ENCODE measurements at places on chromosomes 6 and 20.
A peak's percentile ranks its signal among the peaks of the same experiment; 100 is the strongest.

GRCh38 chr20:18796282-18796833, 17.2 kb upstream of the SCP2D1 start:
- no peak for DNase-seq

- no peak for DNase-seq
Observed at GRCh38 chr6:122365775-122366403, 33.6 kb upstream of the HSF2 start.

DNA sequence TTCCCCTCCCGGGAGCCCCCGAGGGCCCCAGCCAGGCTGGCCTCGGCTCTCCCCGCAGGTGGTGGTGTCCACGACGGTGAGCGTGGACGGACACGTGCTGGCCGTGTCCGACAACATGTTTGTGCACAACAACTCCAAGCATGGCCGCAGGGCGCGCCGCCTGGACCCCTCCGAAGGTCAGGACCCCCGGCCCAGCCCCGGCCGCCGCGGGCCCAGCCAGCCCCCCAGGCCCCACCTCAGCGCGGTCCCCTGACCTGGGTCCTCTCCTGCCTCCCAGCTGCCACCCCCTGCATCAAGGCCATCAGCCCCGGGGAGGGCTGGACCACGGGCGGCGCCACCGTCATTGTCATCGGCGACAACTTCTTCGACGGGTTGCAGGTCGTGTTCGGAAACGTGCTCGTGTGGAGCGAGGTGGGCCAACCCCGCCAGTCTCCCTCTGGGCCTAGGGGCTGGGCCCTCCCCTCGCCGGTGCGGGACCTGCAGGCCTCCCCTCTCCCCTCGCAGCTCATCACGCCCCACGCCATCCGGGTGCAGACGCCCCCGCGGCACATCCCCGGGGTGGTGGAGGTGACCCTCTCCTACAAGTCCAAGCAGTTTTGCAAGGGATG, 51.0 kb downstream of the CPXM1 start:
- no peak for DNase-seq

DNA sequence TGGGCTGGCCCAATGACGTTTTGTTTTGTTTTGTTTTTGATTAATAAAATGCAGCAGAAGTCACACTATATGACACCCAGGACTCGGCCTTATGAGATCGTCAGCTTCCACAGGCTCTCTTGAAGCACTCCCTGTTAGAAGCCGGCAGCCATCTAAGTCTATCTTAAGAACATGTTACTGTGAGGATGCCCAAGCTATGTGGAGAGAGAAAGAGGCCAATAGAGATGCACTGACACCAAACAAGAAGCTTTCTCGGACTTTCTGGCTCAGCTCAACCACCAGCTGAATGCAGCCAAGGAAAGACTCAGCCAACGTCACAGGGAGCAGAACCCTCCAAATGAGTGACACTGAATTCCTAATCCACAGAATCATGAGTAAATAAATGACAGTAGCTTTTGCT, 14.0 kb downstream of the SGK1 start:
- no peak for DNase-seq

DNA sequence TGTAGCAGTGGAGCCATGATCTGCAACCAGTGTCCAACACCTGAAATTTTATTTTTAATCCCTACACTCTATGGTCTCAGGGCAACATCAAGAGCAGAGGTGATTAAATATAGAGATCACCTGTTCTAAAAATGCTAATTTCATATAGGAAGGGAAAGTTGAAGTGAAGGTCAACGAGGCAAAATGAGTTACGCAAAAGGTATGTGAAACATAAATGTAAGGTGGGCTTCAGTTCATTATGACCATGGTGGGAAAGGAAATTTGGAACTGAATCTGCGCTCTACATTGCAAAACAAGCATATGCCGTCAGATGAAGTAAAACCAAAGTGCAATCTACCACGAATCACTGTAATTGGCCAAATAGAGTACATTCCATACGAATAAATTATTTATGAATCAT, 35.2 kb upstream of the STMND1 start:
- no peak for DNase-seq

GRCh38 chr20:61149636-61150035, 102.4 kb upstream of the CDH4 start:
- DNase-seq: no peak

- no peak for DNase-seq
Observed at GRCh38 chr6:113587078-113587699, 270.0 kb upstream of the MARCKS start.

- no peak for DNase-seq
Observed at GRCh38 chr6:138396709-138397108, 7.3 kb upstream of the HEBP2 start.

- no peak for DNase-seq
Observed at GRCh38 chr6:6626187-6626586, 37.7 kb downstream of the LY86 start.

- no peak for DNase-seq
Observed at GRCh38 chr6:90719321-90720195, 132.7 kb upstream of the MAP3K7 start.

DNA sequence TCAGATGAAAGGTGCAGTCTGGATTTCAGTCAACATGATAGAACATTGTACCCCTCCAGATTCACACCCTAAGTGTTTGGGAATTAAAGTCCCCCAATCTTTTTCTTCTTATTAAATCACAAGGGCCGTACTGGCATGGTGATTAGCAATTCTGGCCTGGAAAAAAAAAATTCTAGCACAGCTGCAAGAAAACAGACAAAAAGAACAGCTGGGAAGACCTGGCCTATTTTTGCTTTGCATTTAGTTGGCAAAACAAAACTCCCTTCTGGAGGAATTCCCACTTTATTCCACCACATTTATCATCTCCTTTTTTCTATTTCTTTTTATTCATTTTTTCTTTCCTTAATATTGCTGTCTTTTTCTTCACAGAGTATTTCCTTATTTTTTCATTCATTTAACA, 39.8 kb upstream of the AKAP12 start:
- no peak for DNase-seq

- no peak for DNase-seq
Observed at GRCh38 chr20:35909796-35910195, 44.5 kb downstream of the SCAND1 start.

DNA sequence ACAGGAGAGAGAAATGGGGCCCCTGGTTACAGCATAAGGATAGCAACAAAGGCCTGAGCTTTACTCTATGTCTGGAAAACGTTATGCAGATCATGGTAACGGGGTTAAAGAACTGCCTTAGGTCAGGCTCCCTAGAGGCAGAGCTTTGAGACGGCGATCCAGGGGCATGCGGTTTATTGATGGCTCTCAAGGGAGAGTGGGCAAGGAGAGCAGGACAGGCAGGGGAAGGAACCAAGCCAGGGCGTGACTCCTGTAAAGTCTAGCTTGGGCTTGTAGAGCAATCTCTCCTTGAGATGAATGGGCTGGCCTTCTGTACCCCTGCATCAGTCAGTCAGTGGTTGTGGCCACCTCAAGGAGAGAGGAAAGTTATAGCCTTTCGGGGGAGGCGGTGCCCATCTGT, 12.5 kb upstream of the FERMT1 start:
- DNase-seq: no peak

GRCh38 chr20:57567471-57568079, 6.7 kb downstream of the PCK1 start:
- no peak for DNase-seq

DNA sequence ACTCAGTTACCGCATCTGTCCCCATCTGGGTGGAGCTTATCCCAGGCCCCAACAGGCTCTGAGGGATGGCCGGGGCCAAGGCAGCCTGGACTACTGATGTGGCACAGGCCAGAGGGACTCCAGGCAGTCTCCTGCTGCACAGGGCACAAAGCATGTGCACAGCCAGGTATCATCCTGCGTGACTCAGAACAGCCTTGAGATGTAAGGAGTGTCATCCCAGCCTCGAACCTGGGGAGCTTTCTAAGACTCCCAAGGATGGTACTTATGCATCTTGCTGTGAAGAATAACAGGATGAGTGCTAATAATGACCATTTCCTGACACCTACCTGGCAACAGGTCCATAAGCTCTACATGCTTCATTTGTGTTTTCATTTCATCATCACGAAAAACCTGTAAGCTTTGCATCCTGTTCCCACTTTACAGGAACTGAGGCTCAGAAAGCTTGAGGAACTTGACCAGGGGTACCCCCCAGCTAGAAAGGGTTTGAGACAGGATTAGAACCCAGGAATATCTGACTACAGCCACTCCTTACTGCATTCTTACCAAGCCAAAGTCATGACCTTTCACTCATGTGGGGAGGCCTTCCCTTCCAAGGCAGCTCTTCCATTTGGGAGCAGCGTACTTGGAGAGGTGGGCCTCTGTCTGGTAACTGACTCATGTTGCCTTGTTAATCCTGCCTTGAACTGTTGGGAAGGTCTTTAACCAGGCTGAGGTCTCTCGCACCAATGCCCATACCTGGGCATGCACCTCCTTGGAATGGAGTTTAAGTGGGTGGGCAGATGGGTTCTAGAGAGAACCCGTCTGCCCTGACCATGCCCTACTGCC, 1.9 kb downstream of the TRIB3 start:
- DNase-seq: no peak

- DNase-seq: no peak
Observed at GRCh38 chr20:19785983-19786285, 27.9 kb downstream of the RIN2 start.

GRCh38 chr6:56037601-56038000, 162.2 kb upstream of the BMP5 start:
- no peak for DNase-seq

DNA sequence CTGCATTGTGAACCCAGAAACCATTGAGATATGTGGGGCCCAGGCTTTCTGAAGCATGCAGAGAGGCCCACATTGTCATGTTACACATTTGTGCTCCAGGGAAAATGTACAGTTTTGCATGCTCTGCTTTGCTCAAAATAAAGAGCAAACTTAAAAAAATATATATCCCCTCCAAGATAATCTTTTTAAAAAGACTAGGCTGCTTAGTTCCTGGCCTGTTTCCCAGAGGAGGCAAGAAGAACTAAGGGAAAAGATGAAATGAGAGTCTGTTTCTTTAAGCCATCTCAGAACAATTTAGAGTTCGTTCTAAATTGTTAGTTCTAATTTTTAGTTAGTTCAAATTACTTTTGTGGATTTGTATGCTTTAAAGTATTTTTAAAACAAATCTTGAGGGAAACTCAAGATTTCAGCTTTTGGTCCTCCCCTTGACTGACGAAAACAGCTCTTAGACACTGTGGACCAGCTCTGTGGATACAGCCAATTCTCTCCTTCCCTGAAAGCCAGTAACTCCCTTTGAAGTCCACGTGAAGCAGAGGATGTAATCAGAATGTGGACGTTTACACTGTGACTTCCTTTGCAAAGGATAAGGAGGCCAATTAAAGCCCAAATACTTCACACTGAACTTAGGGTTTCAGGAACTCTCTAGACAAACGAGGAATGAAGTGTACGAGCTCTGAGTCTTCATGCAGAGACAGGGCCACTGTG, 84.7 kb downstream of the CD164 start:
- no peak for DNase-seq

GRCh38 chr20:51586005-51586440, 43.5 kb upstream of the NFATC2 start:
- no peak for DNase-seq

GRCh38 chr6:134870677-134871498, 79.0 kb downstream of the ALDH8A1 start:
- no peak for DNase-seq

DNA sequence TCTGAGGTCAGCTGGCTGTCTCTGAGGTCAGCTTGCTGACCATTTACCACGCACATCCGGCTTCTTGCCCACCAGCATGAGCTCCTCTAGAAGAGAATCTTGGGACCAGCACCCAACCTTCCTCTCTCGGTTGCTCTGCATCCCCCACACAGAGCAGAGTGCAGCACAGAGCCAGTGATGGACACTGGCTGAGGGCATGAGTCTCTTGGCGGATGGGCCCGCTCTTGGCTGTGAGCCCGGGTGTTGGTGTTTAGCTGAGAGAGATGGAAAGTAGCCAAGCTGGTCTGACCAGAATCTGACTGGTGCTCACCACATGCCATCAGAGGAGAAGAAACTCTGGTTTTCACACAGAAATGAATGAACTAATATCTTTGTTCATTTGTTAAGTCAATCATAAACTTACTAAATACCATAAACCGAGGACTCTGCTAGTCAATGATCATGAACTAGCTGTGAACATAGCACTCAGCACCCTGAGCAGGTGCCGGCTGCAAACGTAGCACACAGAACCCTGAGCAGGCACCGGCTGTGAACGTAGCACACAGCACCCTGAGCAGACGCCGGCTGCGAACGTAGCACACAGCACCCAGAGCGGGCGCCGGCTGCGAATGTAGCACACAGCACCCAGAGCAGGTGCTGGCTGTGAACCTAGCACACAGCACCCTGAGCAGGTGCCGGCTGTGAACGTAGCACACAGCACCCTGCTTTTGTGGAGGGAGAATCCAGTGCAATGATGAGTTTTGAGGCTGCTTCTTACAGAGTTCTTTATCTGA, 10.4 kb upstream of the THBS2 start:
- DNase-seq: peak; percentile 39

GRCh38 chr6:168100803-168101589, 22.0 kb upstream of the FRMD1 start:
- DNase-seq: no peak

GRCh38 chr6:129598244-129599187, 111.5 kb downstream of the ARHGAP18 start:
- DNase-seq: peak; percentile 72

- no peak for DNase-seq
Observed at GRCh38 chr20:38095017-38095686, 61.6 kb downstream of the RPRD1B start.

- DNase-seq: peak; percentile 32
Observed at GRCh38 chr20:4067600-4068261, 52.4 kb upstream of the RNF24 start.

DNA sequence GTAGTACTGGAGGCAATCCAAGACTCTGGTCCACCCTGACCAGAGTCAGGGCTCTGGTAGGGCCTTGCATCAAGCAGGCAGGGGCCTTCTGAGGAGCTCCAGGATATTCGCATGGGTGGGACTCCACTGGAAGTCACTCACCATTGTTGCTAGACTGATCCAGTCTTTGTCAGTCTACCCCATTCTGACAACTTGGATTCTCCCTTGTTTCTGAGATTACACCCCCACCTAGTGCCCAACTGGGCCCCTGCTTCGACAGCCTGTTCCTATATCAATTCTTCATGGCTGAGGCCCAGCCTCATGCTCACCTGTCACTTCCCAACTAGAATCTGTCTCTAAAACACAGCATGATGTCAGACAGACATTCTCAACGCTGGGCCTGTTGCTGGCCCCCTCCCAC, 5.2 kb downstream of the SLC35D3 start:
- no peak for DNase-seq

- no peak for DNase-seq
Observed at GRCh38 chr20:5991623-5992441, 41.4 kb downstream of the MCM8 start.

DNA sequence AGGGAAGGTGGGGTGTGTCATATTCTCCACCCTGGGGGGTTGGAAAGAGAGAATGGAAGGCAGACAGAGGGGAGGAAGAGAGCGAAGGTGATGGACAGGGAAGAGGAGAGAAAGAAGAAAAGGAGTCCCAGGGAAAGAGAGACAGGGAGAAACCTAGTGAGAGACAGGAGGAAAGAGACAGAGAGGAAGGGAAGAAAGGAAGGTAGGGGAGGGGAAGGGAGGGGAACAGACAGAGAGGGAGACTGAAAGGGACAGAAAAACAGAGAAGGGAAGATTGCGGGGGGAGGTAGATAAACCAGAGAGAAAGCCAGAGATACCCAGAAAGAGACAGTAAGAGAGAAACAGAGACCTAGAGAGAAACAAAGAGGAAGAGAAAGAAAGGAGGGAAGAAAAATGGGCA, 88.4 kb downstream of the CDH22 start:
- no peak for DNase-seq

Measured in foreskin melanocyte (primary cell).